ENCODE measurements at places on chromosomes 13 and 19. TPM values are rescaled to one million over a fixed set of nuclear protein-coding genes. Genes with fewer than 3 reads are reported as not detected.

Gene FBXO17
- total RNA-seq, result not detected

Gene PEX11G
- total RNA-seq, result 0.67 TPM

Gene TMIGD2
- 45.4 TPM for total RNA-seq

Gene GIPC3
- 0.57 TPM for total RNA-seq

Gene ZNF728
- not detected for total RNA-seq

Gene SHC2
- not detected for total RNA-seq

Gene RNF17
- 0.42 TPM for total RNA-seq

- H3K27ac ChIP-seq, result no peak overlapping the region
- H3K27me3 ChIP-seq, result no peaks in the 10 kb centered on the region
- H3K4me3 ChIP-seq, result no peak overlapping the region
- peaks cover 4% of the 10 kb centered on the region for H3K4me1 ChIP-seq
These were observed 44.0 kb downstream of the COG3 start for GRCh38 chr13:45508776-45509175.

DNA sequence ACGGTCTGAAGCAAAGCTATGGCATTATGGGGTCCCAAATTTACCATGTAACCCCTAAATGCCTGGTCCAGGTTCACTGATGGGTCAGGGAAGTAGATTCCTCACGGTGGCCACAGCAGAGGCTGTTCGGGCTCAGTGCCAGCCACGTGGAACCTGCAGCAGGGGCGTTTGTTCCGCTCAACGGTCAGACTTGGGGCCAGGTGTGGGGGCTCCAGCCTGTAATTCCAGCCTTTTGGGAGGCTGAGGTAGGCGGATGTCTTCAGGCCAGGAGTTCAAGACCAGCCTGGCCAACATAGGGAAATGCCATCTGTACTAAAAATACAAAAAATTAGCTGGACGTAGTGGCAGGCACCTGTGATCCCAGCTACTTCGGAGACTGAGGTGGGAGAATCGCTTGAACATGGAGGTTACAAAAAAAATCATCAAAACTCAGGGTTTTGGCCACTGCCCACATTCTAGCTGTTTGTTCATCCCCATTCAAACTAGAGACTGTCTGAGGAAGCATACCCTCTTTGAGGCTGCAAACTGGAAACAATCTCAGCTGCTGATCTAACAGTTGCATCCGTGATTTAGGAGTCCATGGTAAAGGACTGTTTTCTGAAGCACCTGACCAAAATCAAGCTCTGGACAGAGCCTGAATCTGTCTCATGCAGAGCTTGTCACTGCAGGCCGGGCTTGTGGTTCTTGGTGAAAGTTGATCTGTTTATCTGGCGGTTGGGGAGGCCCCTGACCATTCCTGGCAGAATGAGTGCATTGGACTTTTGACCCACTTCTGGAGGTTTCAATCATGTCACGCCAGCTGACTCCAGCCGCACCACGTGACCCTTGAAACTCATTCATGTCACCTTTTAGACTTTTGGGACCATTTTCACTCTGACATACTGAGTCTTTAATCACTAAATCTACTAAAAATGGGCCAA lies 30.2 kb upstream of the ZNF331 start:
- no peak overlapping the region for H3K4me3 ChIP-seq
- DNase-seq, result no peak
- no peaks in the 10 kb centered on the region for H3K36me3 ChIP-seq

GRCh38 chr13:40207001-40207478 lies 459.4 kb downstream of the FOXO1 start:
- H3K4me3 ChIP-seq, result no peak overlapping the region
- H3K36me3 ChIP-seq, result peaks cover 37% of the 10 kb centered on the region
- H3K27me3 ChIP-seq, result no peaks in the 10 kb centered on the region
- no peak for DNase-seq

DNA sequence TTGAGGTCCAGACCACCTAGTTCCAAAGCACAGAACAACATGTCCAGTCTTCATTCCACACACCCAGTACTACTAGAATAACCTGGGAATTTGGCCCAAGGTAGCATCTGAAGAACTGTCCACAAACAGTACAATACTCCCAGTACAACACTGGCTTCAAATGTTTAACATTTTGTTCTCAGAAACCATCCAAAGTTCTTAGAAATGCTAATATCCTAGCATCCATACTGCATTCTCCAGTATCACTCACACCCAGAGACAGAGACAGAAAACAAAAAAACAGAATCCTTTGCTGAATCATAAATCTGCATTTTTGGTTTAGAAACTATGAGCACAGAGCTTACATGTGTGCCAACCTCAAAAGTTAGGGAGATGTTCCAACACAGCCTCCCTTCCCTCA lies 490.8 kb downstream of the FOXO1 start:
- H3K4me1 ChIP-seq, result peaks cover 50% of the 10 kb centered on the region
- no peaks in the 10 kb centered on the region for H3K27me3 ChIP-seq
- H3K36me3 ChIP-seq, result peaks cover 11% of the 10 kb centered on the region
- DNase-seq, result no peak
- H3K27ac ChIP-seq, result no peak overlapping the region

- no peak overlapping the region for H3K27ac ChIP-seq
- H3K36me3 ChIP-seq, result no peaks in the 10 kb centered on the region
- peaks cover 2% of the 10 kb centered on the region for H3K4me1 ChIP-seq
- no peak for DNase-seq
- H3K27me3 ChIP-seq, result no peaks in the 10 kb centered on the region
These were observed 218.1 kb downstream of the SHISA2 start for GRCh38 chr13:25833761-25834160.

DNA sequence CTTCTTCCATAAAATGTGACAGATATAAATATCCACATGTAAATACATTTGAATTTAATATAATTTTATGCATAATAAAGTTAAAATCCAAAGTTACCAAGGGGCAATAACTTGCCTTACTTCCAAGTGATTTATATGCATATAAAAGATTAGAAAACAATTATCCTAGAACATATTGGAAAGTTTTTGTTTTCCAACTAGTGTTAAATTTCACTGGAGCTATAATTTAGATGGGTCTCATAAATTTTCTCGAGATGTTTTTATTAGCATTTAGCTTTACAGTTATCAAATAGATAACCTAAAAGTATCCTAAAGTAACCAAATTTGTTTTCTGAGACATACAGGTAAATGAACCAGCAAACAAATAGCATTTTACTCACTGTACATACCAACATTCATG lies 225.3 kb downstream of the SPRY2 start:
- H3K27me3 ChIP-seq, result no peaks in the 10 kb centered on the region
- no peaks in the 10 kb centered on the region for H3K4me1 ChIP-seq
- DNase-seq, result no peak

GRCh38 chr13:23987331-23987894 lies 90.1 kb upstream of the C1QTNF9B start:
- no peak overlapping the region for H3K4me3 ChIP-seq
- DNase-seq, result no peak
- no peak overlapping the region for H3K27ac ChIP-seq
- H3K36me3 ChIP-seq, result no peaks in the 10 kb centered on the region

- peak; percentile 75 for DNase-seq
- H3K27me3 ChIP-seq, result peaks cover 47% of the 10 kb centered on the region
- peaks cover 42% of the 10 kb centered on the region for H3K4me1 ChIP-seq
- no peak overlapping the region for H3K4me3 ChIP-seq
- peaks cover 4% of the 10 kb centered on the region for H3K36me3 ChIP-seq
- H3K27ac ChIP-seq, result no peak overlapping the region
These were observed 9.4 kb downstream of the HRC start for GRCh38 chr19:49145573-49146407.

- H3K36me3 ChIP-seq, result peaks cover 6% of the 10 kb centered on the region
- peak overlapping the region; percentile 80 for H3K27ac ChIP-seq
- H3K4me1 ChIP-seq, result peaks cover 17% of the 10 kb centered on the region
- peaks cover 59% of the 10 kb centered on the region for H3K27me3 ChIP-seq
- no peak for DNase-seq
- H3K4me3 ChIP-seq, result no peak overlapping the region
These were observed 3.1 kb downstream of the PCDH8 start for GRCh38 chr13:52845334-52845761.

DNA sequence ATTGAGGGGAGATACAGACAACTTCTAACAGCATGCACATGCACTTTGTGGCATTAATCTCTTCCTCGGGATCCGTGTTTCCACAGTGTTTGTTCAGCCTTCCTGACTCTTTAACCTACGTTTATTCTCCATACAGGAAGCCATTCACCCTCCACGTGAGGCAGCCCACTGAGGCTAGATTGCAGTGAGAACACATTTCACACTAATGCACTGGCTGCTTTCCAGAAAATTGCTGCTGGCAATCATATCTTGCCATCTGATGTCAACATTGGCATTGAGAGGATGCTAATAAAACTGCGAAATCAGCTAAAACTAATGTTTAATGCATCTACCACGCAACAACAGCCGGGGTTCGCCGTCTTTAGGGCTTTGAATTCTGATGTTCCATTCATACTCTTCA lies 30.0 kb downstream of the DCLK1 start:
- H3K27ac ChIP-seq, result no peak overlapping the region
- no peaks in the 10 kb centered on the region for H3K36me3 ChIP-seq
- no peaks in the 10 kb centered on the region for H3K4me1 ChIP-seq
- no peaks in the 10 kb centered on the region for H3K27me3 ChIP-seq
- no peak for DNase-seq
- no peak overlapping the region for H3K4me3 ChIP-seq

- H3K27me3 ChIP-seq, result no peaks in the 10 kb centered on the region
- H3K36me3 ChIP-seq, result peaks cover 30% of the 10 kb centered on the region
- DNase-seq, result no peak
These were observed 78.6 kb upstream of the DOCK9 start for GRCh38 chr13:99056381-99057014.

Data from activated CD4-positive, alpha-beta T cell treated with anti-CD3 and anti-CD28 coated beads, Interleukin-2, amount 10 ng/mL, durations not matched to agents 7 days and 5 days (primary cell).